AG04450 (cell line): ENCODE measurements at places on chromosomes 2 and 18.

GRCh38 chr2:219475697-219476651 lies 22.7 kb upstream of the GMPPA start:
- no peak for DNase-seq

DNA sequence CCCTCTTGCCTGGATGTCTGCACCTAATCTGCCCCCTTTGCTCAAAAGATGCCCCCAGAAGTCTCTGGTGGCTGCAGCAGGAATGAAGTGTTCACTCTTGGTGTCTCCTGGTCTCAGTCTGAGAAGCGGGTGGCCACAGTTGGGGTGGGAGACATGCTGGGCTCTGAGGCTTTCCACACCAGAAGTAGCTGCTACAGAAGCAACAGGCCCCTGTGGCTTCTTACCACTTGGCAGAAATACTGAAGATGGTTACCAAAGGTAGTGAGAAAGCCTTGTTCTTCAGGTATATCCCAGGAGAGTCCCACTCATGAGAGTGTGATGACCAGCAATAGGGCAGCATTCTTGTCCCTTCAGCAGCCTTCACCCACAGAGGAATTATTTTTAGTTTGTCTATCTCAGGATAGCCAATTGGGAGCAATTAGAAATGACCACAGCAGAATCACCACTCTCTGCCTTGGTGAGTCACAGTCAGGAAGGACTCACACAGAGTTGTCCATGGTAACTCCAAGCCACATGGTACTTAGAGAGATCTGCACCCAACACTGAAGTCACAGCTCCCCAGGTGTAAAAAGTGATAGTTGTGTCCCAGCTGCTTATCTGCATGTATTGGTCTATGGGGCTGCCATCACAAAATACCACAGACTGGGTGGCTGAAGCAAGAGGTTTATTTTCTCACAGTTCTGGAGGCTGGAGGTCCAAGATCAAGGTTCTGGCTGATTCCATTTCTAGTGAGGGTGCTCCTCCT lies 169.8 kb upstream of the ID2 start:
- no peak for DNase-seq

GRCh38 chr18:28999726-29000125 lies 822.8 kb upstream of the CDH2 start:
- no peak for DNase-seq

DNA sequence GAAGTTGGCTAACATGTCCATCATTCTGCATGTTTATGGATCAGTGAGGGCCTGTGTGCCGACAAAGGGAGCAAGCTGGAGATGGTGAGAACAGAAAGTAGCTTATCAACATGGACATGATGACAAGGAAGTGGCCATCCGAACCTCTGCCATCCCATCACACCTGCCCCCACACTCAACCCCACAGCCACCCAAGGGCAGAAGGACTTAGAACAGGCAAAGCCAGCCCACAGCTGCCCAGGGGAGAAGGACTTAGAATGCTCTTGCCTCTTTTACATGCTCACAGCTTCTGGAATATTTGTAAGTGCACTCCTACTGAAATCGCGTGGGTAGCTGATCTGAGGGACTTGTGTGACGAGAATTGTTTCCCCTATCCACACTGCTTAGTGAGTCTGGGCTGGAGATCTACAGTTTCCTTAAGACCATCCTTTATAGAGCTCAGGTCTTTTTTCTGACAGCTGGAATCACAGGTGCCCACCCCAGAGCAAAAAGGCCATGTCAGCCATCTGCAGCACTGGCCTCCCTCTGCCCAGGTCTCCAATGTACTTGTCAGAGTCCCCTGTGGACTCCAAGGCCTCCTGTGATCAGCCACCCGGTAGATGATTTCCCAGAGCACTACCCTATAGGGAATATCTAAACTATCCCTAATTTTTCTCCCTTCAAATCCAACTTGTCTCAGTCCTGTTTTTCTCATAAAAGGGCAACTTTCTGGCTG lies 154.1 kb downstream of the SMAD7 start:
- no peak for DNase-seq

- no peak for DNase-seq
Observed at GRCh38 chr2:115299199-115299598, 856.8 kb downstream of the DPP10 start.

- DNase-seq = no peak
Observed at GRCh38 chr18:63158676-63159291, 160.8 kb downstream of the BCL2 start.

- no peak for DNase-seq
Observed at GRCh38 chr18:62897153-62897552, 181.8 kb downstream of the PHLPP1 start.

DNA sequence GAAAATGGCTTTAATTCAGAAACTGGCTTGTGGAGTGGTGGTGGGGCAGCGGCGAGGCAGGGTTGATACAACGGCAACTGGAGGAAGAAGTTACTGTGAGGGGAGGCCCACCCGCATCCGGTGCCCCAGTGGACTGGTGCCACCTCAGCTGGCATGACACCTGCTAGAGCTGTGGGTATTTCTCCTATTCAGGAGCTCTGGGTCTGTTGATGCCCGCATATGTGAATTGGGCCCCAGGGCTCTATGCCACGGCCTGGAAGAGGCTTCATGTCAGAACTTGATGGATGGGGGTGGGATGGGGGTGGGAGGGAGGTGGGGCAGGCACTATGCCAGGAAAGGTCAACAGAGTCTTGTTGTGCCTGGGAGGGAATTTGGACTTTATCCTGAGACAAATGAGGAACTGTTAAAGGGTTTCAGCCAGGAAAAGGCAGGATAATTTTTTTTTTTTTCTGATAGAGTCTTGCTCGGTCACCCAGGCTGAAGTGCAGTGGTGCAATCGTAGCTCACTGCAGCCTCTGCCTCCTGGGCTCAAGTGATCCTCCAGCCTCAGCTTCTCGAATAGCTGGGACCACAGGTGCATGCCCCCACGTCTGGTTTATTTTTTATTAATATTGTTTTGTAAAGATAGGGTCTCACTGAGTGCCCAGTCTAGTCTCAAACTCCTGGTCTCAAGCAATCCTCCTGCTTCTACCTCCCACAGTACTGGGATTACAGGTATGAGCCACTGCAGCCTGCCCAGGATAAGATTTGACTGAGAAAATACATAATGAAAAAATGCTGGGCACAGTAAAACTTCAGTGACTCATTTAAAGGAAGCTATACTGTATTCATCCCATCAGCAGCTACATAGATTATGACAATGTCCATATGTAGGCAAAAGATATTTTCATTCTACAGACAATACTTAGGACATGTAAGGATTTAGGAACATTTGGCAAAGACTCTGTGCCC lies 52.6 kb downstream of the SH2D6 start:
- no peak for DNase-seq

GRCh38 chr18:75205514-75206132 lies 3.3 kb downstream of the PTGR3 start:
- DNase-seq = no peak

- DNase-seq = no peak
Observed at GRCh38 chr2:10301941-10302478, 694 bp upstream of the HPCAL1 start.

GRCh38 chr2:37219046-37219445 lies 12.3 kb downstream of the CEBPZ start:
- no peak for DNase-seq

DNA sequence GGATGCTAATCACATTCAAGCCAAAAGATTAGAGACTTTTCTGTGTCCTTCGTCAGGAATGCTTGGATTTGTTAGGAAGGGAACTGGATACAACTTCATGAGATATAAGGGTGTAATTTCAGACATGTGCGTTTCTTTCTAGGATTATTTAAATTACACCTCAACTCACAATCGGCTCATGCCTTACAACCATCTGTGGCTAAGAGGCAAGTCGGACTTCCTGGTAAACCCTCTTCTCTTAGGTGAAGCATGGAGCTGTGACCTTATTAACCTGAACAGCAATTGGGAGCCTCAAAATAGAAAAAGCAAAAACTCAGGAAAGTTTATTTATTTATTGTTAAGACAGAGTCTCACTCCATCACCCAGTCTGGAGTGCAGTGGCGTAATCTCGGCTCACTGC lies 61.8 kb downstream of the SEMA4F start:
- no peak for DNase-seq

DNA sequence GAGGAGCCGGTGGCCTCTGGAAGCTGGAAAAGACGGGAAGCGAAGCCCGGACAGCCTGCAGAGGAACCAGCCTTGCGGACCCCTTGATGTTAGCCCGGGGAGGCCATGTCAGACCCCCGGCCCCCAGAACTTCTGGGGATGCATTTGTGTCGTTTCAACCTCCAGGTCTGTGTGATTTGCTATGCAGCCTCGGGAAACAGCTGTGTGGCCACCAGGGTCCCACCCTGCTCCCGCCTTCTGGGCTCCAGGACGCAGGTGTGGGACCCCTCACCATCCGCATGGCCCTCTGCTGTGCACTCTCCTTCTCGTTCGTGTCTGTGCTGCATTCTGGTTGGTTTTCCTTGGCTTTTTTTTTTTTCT lies 13.3 kb downstream of the NEU4 start:
- no peak for DNase-seq

- DNase-seq = no peak
Observed at GRCh38 chr2:40535972-40536371, 84.1 kb upstream of the SLC8A1 start.

GRCh38 chr2:174038462-174038861 lies 73.3 kb upstream of the SP3 start:
- DNase-seq = no peak

DNA sequence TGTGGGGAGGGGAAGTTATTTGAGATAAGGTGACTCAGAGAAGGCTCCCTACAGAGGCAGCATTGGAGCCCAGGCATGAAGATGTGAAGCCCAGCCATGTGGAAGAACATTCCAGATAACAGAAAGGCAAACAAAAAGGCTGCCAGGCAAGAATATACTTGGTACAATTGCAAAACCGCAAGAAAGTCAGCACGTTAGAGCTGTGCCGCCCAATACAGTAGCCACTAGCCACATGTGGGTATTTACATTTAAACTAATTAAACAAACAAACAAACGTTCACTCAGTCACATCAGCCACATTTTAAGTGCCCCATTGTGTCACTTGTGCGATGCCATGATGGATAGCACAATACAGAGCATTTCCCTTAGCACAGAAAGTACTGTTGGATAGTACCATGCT lies 179.6 kb downstream of the SATB2 start:
- DNase-seq = no peak

- no peak for DNase-seq
Observed at GRCh38 chr2:25269233-25269632, 72.5 kb downstream of the DNMT3A start.

GRCh38 chr2:46876741-46877384 lies 38.7 kb downstream of the MCFD2 start:
- DNase-seq = no peak

DNA sequence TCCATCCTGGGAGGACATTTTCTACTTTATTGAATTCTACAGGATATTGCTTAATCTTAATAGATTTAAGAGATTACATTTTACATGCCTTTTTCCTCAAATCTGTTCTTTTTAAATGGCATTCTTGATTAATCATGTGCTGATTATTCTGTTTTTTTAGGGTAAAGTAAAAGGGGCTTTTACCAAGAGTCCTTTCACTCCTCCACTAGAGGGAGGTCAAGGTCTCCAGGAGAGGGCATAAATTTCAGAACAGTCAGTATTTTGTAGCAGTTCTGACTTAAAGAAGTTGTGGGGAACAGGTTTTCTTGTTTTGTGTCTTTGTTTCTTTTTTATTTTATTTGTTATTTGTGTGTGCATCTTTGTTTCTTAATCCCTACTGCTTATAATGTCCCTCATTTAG lies 25.4 kb downstream of the WDR75 start:
- peak; percentile 1 for DNase-seq

- DNase-seq = no peak
Observed at GRCh38 chr2:39725401-39725800, 53.7 kb downstream of the THUMPD2 start.

DNA sequence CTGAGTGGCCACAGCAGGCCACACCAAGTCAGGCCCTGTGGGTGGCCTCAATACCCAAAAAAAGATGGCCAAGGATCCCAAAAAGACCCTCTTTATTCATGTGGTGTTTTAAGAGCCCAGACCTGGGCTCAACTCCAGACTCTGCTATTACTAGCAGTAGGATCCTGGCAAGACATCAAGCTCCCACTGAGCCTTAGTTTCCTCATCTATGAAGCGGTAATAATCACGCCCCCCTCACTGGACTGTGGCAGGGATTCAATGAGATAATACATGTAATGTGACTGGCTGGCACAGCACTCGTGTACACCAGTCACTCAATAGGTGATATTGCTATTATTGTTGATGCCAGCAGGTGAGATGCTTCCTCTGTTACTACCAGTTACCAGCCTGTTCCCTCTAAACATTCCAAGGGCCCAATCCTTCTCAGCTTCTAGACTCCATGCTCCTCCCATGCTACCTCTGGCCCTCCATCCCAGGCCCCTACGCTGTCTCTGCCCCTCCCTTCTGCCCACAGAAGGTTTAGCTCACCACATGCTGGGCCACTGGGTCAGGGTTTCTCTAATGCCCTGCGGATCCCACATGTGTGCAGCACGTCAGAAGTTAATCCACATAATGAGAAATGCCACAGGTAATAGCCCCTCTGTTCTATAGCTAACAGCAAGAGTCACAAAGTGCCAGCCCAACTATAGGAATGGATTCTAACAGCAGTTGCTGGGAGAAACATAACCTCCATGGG lies 51.2 kb downstream of the SLC4A5 start:
- no peak for DNase-seq

- DNase-seq = no peak
Observed at GRCh38 chr2:26575836-26576564, 65.2 kb downstream of the CIB4 start.

GRCh38 chr2:69914950-69915945 lies at the start of gene MXD1:
Gene MXD1 (plus strand): TSS chr2:69915109. CDS start chr2:69915331, 222 bp downstream.
- no peak for DNase-seq

DNA sequence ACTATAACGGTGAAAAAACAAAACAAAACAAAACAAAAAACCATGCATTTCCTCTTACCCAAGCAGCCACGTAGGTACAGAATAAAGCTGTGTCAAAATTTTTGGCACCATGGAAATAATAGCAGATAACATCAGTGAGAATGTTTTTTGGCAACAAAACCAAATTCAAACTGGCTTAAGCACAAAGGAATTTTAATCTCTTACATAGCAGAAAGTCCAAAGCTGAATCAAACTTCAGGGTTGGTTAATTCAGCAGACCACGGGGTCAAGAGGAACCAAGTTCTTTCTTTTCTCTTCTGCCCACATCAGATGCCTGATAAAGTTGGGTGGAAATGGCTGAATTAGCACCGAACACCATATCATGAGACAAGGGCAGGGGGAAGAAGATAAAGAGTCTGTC lies 129.5 kb downstream of the PAX3 start:
- DNase-seq = no peak

DNA sequence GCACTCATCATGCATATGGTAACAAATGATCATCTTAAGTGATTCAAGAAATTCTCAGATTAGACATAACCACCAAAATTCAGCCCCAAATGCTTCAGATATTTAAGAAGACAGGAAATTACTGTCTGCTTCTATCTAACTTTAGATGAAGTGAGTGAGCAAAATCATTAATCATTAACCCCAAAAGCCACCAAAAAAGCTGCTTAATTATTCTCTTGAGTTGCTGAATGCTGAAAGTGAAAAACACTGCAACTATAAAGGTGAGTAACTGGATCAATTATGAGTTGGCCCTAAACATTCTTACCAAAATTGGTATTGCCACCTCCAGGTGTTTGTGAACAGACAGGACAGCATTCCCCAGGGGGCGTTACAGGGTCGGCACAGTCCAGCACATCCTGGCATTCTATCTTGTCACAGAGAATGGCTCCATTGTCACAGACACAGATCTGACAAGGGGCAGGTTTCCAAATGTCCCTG lies 69.6 kb downstream of the COL5A2 start:
- no peak for DNase-seq
